CD4-positive, alpha-beta T cell treated with Interleukin-4 for 4 hours (primary cell): ENCODE measurements at places on chromosomes 4 and X.
A peak's percentile ranks its signal among the peaks of the same experiment; 100 is the strongest.

DNA sequence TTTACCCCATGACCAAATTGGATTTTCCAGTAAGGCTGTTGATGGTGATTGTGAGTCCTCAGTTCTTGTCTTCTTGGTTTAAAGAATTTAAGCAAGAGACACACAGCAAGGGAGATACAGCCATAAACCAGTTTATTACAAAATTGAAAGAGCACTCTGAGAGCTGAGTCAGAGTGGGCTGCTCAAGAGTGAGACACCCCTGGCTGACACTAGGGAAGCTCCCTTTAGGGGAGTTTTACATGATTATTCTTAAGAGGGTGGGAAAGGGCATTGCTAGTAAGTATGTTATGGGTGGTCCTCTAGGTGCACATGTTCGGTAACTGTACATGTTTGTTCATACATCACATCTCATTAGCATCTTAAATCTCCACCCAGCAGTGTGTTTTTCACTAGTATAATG lies 18.8 kb upstream of the ZNF81 start:
- no peak for DNase-seq

GRCh38 chr4:26030780-26031179 lies 116.8 kb downstream of the SMIM20 start:
- DNase-seq = no peak

DNA sequence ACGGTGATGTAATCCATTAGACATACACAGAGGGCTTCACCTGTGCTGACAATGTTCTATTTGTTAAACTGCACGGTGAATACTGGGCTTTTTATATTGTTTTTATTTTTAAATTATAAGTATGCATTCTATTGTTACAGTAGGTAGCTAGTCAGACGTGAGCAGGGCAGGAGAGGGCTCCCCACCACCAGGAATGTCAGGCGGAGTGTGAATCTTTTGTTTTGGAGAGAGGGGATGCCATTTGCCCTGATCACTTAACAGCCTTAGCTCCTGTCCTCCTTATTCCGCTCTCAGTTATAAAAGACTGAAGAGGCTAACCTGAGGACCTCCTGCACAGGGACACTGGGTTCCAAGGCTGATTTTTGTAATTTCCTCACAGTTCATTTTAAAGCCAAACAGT lies 151.6 kb upstream of the TAPT1 start:
- DNase-seq = no peak

DNA sequence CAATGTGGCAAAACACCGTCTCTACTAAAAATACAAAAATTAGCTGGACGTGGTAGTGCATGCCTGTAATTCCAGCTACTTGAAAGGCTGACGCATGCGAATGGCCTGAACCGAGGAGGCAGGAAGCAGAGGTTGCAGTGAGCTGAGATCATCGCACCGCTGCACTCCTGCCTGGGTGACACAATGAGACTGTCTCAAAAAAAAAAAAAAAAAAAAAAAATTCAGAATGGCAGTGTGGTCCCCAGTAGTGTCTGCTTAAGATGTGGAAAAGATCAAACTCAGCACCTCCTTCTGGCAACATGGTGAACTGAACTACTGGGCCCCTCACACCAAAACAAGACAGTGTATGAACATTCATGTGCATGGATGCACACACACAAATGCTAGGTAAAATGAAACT lies 32.2 kb downstream of the SMS start:
- peak; percentile 48 for DNase-seq

GRCh38 chr4:118749347-118749988 lies 64.3 kb downstream of the METTL14 start:
- no peak for DNase-seq

GRCh38 chrX:23494741-23495140 lies 160.1 kb downstream of the PTCHD1 start:
- no peak for DNase-seq

- DNase-seq = no peak
Observed at GRCh38 chr4:107458194-107458593, 261.8 kb downstream of the PAPSS1 start.

DNA sequence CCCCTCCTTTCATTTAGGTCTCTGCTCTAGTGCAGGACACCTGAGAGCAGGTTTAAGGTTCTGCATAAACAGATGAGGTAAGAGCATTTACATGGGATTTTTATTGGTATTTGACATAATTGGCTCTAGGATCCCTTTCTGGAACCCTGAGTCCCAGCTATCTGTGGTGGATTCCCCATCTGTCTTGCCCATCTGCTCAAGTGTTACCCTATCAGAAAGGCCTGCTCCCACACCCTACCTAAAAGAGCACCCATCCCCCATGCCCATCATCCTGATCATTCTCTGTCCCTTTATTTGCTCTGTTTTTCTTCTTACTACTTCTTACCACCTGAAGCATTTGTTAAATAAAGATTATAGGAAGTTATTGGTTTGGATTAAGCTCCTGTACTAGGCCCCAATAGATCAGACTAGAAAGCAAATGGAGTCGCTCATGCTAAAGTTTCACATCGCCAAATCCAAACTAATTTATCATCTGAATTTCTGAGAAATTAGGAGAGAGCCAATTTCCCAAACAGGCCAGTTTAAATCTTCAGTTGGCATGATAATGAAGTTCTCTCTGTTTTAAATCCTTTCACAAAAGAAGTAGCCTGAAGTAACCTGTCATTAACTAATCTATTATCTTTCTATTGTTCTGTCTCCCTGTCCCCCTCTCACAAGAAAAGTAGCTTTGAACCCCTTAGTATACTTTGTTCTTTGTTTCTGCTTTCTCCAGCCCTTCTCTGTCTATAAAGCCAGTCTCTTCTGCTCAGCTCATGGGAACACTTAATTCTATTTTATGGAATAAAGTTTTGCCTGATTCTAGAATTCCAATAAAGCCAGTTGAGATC lies 178.6 kb downstream of the ZNF674 start:
- DNase-seq = no peak

- no peak for DNase-seq
Observed at GRCh38 chr4:189162888-189163287, 777.8 kb upstream of the FRG1 start.

GRCh38 chrX:1433646-1434357 lies 18.9 kb downstream of the ASMTL start:
- DNase-seq = no peak

DNA sequence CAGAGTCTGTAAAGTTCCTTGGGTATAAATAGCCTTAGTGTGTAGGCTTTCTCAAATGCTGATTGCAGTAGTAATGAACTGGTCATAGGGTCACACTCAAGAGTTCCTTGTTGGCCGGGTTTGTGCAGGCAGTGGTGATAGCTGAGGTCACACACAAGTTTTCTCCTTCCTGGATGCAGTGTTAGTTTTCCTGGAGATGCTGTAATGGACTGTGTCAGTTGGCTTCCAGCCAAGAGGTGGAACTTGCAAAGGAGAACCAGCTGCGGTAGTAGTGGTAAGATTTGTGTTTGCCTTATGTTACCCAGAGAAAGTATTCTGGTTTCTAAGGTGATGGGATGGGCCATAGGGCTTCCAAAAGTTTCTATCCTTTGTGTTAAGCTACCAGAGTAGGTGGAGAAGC lies 409.8 kb upstream of the FRG1 start:
- no peak for DNase-seq

DNA sequence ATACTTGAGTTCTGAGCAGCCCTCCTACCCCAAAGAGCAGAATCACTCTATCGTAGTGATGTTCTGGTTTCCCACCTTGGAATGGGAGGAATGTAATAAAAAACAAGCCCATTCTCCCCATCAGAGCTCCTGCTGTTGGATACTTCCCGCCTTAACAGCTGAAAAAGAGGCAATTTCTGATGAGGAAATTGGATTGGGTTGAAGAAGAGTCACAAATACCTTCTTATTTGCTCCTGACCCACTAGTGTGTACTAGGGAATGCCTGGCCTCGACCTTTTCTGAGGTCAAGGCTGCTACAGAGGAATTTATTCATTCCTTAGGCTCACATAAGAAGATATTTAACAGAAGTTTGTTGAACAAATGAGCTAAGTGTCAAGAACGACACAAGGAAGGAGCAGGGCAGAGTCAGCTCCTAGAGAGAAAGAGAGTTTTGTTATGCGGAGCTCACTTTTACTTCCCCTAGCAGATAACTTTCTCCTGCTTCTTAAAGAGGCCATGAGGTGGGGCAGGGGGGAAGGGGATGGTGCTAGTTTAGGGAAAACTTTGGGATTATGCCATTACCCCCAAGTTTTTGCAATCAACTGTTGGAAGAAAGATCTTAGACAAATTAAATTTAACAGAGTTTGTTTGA lies 273.8 kb upstream of the CLNK start:
- no peak for DNase-seq

- DNase-seq = no peak
Observed at GRCh38 chr4:171646984-171647383, 166.2 kb upstream of the GALNTL6 start.

DNA sequence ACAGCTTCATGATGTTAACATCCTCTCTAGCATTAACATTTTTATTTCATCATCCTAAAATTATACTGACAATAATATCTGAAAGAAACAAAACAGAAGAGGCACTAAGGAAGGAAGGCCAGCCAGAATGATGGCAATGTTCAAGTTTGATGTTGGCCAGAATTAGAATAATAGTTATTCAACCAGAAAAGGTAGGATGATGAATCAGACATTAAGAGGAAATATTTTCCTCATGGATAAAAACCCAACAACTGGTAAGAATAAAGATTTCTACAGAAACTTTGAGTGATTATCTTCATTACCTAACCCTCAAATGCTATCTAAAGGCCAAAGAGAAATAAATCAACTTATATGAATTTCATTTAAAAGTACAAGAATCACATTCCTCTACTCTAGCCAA lies 105.2 kb downstream of the PDE5A start:
- DNase-seq = no peak

GRCh38 chrX:77223046-77223445 lies 224.1 kb upstream of the FGF16 start:
- DNase-seq = no peak

- no peak for DNase-seq
Observed at GRCh38 chr4:95250544-95251137, 298.1 kb downstream of the UNC5C start.

GRCh38 chr4:180680305-180680704 lies 1562.9 kb upstream of the TENM3 start:
- no peak for DNase-seq

GRCh38 chr4:59770601-59771264 lies 1429.4 kb upstream of the ADGRL3 start:
- no peak for DNase-seq

DNA sequence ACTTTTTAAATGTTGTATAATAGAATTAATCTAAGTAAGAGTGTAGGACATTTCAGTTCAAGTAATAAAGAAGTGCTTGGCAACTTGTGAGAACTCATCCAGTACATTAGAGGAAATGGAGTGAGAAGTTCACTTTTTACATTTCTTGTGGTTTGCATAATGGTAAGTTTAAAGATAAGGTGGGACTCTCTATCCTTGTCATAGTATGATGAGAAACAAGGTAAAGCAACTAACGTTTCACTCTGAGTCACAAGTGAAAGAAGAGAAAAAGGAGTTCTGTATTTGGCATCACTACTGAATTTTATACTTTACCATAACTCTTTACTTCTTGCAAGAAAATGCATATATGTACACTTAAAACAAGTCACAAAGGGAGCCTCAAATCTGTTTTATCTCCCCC lies 219.4 kb downstream of the SLC4A4 start:
- DNase-seq = no peak

- DNase-seq = peak; percentile 69
Observed at GRCh38 chrX:11770320-11770719, 12.3 kb downstream of the MSL3 start.

DNA sequence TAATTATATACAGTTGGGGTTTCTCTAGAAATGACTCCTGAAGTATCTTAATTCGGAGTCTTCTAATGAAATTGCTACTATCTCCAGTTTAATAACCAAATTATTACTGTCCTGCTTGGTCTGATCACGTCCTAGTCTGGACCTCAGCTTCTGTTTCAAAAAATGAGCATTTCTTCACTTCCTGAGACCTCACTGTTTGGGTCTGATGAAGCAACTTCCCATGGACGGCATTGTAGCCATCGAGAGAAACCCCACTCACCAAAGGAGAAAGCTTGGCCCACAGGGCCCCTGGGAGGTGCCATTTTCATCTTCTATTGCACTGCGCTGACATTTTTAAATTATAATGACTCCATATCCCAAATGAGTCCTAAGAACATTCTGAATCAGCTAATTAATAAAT lies 178.0 kb downstream of the MGST2 start:
- no peak for DNase-seq

DNA sequence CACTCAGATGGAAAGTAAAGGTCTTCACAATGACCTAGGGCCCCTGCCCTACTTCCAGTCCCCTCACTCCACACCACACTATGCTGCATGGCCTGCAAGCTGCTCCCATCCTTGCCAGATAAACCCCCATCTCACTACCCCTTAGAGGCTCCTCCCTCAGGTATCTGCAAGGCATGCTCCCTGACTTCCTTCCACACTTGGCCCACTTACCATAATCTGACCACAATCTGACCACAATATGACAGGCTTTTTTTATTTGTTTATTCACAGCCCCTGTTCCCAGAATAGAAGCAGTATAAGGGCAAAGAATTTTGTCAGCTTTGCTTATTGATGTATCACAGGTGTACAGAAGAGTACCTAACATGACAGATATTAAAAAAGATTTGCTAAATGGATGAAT lies 124.7 kb downstream of the CAMK2D start:
- peak; percentile 76 for DNase-seq

GRCh38 chrX:81925812-81926211 lies 723.9 kb downstream of the SH3BGRL start:
- no peak for DNase-seq

DNA sequence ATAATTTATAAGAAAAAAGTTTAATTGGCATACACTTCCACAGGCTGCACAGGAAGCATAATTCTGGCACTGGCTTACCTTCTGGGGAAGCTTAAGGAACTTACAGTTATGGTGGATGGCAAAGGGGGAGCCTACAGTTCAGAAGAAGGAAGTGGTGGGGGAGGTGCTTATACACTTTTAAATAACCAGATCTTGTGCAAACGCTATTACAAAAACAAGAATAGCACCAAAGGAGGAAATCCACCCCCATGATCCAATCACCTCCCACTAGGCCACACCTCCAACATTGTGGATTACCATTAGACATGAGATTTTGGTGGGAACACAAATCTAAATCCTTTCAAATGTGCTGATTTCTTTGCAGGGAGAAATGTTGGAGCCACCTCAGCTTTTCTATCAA lies 287.7 kb downstream of the CPXCR1 start:
- DNase-seq = no peak

DNA sequence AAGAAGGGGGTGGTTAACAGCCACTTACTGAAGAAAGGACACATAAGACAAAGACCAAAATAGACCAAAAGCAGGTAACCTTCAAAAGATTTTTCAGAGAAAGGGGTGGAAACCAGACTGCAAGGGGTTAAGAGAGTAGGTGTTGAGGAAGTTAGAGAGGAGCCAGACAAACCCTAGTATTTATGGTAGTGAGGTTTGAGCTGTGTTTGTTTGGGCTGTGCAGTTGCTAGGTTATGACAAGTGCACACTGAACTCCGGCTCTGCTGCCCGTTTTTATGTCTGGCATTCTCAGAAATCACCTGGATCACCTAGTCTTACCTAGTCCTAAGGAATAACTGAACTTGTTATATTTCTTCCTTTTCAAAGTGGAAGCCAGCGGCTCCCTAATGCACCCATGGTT lies 22.9 kb upstream of the G3BP2 start:
- peak; percentile 53 for DNase-seq

GRCh38 chr4:122331195-122331594 lies 47.6 kb upstream of the ADAD1 start:
- DNase-seq = no peak

GRCh38 chr4:151930372-151930771 lies 169.6 kb upstream of the GATB start:
- DNase-seq = no peak

- DNase-seq = peak; percentile 13
Observed at GRCh38 chrX:100512471-100512870, 72.3 kb upstream of the TNMD start.
